ENCODE measurements at places on chromosomes 11 and 22.

DNA sequence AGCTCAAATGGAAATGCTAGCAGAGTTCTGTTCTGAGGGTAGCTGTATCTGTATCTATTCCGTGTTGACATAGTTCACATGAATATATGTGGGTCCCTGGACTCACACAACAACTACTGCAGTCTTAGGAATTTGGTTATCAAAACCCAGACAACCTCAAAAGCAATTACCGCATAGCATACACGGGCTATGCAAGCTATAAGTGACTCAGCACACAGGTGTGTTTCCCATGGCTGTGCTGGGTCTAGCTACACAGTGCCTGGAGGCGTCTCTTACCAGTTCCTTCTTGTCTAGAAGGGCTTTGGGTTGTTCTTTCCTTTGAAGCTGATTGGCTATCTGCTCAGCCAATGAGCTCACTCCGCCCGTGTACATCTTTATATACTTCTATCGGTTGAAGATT lies 98.2 kb upstream of the BID start:
- no peak for DNase-seq

DNA sequence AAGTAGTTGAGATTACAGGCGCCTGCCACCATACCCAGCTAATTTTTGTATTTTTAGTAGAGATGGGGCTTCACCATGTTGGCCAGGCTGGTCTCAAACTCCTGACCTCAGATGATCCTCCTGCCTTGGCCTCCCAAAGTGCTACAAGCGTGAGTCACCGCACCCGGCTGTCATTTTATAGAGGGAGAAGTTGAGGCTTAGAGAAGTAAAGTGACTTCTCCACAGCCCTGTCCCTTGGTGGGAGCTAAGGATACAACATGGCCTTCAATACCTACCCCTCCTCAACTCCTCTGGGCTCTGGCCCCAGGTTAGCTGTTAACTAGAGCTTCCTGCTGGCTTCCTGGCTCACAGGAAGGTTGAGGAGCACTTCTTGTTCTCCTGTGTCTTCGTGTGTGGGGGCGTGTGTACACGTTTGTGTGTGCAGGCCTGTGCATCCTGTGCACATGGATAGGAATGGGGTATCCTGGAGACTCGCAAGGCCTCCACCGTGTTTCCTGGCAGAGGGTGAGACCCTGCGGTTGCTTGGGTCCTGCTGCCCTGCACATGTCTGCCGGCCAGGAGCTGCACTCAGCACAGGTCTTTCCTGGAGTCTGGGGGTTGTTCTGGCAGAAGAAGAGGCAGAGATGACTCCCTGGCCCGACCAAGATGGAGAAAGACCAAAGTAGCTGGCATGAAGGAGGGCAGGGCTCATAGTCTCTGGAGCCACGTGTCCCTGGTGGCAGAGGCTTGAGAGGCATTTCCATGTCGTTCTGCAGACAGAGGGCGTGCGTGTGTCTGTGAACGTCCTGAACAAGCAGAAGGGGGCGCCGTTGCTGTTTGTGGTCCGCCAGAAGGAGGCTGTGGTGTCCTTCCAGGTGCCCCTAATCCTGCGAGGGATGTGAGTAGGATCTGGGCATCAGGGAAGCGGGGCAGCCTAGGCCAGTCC lies 2.4 kb downstream of the SIDT2 start:
- DNase-seq, result peak; percentile 66

DNA sequence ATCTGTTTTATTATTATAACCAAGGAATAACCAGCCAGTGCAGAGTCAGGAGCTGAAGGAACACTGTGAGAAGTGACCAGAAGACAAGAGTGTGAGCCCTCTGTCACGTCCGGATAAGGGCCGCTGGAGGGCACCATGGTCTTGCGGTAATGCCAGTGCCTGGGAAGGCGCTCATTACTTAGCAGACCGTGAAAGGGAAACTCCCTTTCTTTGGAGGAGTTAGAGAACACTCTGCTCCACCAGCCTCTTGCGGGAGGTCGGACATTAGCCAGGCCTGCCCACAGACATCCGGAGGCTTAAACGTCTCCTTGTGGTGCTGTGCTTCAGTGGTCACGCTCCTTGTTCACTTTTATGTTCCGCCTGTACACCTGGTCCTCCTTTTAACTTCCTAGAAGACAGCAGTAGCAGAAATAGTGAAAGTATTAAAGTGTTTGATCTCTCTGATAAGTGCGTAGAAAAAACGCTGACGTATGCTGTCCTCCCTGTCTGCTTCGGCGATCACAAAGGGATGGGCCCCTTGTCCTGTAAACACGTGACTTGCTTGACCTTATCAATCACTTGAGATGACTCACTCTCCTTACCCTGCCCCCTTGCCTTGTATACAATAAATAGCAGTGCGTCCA lies 120.6 kb upstream of the LMO1 start:
- DNase-seq, result no peak

DNA sequence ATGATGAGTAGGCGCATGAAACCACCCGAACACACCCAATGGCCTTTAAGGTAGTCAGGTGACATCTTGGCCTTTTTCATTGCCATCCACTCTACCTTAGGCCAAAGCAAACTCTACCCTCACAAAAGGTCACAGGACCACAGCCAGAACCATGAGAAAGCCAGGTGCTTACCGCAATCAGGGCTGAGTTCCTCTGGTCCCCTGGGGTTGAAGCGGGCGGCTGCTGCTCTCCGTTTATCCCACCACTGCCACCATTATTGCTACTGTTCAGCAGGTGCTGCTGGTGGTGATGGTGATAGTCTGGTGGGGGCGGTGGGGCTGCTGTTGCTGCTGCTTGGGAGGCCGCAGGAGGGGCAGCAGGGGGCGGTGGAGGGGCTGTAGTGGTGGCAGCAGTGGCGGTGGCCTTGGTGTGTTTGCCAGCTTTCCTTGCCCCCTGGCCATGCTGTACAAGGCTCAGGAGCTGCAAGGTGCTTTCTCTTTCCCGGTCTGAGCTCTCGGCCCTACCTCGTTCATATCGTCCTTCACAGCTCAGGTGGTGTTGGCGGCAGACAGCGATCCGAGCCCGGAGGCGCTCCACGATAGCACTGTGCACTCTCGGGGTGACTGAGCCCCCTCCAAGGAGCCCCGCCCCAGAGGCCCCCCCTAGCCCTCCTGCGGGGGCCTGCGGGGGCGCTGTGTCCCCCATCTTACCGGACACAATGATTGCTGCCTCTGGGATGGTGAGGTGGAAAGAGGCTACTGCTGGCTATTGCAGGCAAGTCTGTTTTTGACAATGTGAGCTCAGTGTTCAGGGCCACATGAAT lies 1.6 kb downstream of the MAML2 start:
- peak; percentile 9 for DNase-seq

Data from A549 (cell line).